ENCODE measurements at places on chromosomes 12 and 14. TPM values are rescaled to one million over a fixed set of nuclear protein-coding genes. Genes with fewer than 3 reads are reported as not detected.

GRCh38 chr12:26870491-26871419 lies 37.8 kb upstream of the ITPR2 start:
- H3K27me3 ChIP-seq = peaks cover 2% of the 10 kb centered on the region
- no peaks in the 10 kb centered on the region for H3K4me1 ChIP-seq
- H3K27ac ChIP-seq = no peak overlapping the region

GRCh38 chr12:51322452-51322851 lies 1.5 kb downstream of the BIN2 start:
- H3K4me3 ChIP-seq = peak overlapping the region; percentile 99
- no peaks in the 10 kb centered on the region for H3K27me3 ChIP-seq
- H3K36me3 ChIP-seq = peaks cover 10% of the 10 kb centered on the region

GRCh38 chr12:50314636-50315312 lies 31.5 kb upstream of the LIMA1 start:
- H3K27me3 ChIP-seq = no peaks in the 10 kb centered on the region
- H3K4me3 ChIP-seq = no peak overlapping the region
- DNase-seq = no peak
- H3K36me3 ChIP-seq = no peaks in the 10 kb centered on the region
- H3K27ac ChIP-seq = no peak overlapping the region

The ASPG gene
- not detected for polyA plus RNA-seq

The HOXC6 gene
- not detected for polyA plus RNA-seq

Data from CD4-positive, CD25-positive, alpha-beta regulatory T cell (primary cell).